ENCODE measurements at places on chromosomes 16 and 17.

GRCh38 chr16:50839920-50840729, 98.2 kb downstream of the CYLD start:
- no peak for DNase-seq

- DNase-seq = peak; percentile 27
These were observed 34.0 kb upstream of the NLK start for GRCh38 chr17:28008513-28008912.

DNA sequence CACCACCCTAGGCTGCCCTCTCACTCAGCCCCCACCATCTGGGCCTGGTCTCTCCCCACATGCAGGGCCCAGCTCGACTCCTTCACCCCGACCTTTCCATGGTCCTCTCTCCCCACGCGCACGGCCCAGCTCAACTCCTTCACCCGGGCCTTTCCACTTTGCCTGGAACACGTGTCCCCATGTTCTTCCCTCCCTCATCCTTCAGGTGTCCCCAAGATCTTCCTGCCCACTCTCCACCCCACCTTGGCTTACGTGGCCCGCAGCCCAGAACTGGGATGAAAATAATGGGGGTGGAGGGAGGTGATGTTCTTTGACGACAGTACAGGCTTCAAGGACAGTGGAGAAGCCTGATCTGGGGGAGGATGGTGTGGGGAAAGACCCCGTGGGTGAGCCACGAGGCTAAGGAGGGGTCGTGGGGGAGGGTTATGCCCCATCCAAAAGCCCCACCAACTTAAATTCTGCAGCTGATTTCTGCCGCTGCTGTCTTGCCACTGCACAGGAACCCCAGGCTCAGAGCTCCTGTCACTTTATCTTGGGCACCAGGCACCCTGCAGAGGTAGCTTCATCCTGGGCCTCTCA, 9.9 kb upstream of the MEAK7 start:
- DNase-seq = no peak

- DNase-seq = peak; percentile 9
These were observed 55.1 kb downstream of the ATP2C2 start for GRCh38 chr16:84423416-84423837.

DNA sequence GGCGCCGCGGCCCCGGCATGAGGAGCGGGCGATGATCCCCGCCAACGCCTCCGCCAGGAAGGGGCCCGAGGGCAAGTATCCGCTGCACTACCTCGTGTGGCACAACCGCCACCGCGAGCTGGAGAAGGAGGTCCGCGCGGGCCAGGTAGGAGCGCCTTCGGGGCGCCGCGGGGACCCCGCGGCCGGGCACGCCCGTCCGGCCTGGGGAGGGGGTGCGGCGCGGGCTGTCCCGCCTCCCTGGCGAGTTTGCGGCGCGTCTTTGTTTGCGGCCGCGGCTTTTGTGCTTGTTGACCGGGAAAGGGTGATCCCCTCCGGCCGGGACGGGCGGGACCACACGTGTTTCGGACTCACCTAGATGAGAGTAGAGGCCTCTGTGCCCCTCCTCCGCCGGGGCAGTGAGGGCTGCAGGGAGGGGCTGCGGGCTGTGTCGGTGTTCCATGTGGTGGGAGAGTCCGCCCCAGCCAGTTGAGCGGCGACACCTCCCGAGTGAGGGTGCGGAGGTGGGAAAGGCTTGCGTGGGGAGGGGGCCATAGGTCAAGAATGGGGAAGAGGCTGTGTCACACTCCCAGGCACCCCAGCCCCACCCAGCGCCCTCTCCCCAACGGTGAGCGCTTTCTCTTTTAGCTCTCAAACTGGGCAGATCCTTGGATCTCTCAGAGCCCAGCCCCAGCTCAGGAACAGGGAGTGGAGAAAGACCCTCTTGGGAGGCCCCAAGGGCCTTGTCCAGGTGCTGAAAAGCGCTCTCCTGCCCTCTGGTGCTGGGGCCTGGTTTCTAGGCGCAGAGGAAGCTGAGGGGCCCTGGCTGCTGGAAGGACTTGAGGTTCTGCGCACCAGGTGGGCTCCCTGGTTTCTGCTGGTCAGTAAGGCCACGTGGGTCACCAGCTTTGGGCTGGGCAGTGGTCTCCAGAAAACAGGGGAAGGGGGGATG, 923 bp downstream of the ANKRD13B start:
- DNase-seq = no peak

Data from SJSA1 (cell line).